Endodermal cell (in vitro differentiated cells): ENCODE measurements at places on chromosomes 2 and 18.

- DNase-seq = no peak
These were observed 192.4 kb upstream of the ERBB4 start for GRCh38 chr2:212730994-212731393.

GRCh38 chr2:189960346-189960745 lies 102.2 kb downstream of the MSTN start:
- DNase-seq = no peak

DNA sequence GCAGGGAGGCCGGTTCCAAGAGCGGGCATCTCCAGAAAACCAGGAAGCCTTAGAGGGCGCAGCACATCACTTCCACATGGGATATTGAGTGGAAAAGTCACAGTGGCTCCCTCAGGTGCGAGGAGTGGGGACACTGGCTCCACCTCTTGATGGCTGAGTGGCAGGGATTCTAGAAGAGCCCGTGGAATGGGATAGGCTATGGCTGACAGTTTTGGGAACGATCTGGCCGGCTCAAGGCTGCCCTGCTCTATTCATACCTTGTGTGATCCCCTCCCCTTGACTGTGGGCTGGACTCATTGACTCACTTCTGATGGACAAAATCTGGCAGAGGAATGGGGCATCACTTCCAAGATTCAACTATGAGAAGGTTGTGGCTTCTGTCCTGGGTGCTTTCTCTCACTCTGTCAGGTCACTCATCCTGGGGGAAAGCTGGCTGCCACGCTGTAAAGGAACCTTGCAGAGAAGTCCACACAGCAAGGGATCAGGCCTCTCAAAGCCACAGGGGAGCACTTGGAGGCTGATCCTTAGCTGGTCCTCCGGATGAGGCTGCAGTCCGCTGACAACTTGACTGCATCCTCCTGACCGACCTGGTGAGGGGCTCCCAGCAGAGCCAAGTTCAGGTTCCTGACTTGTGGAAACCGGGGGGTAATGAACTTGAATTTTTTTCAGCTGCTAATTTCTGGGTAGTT lies 46.7 kb upstream of the HS6ST1 start:
- DNase-seq = peak; percentile 42

GRCh38 chr2:209191139-209191538 lies 232.7 kb upstream of the MAP2 start:
- DNase-seq = no peak

- peak; percentile 73 for DNase-seq
These were observed 49.7 kb downstream of the CYRIA start for GRCh38 chr2:16615687-16616615.

DNA sequence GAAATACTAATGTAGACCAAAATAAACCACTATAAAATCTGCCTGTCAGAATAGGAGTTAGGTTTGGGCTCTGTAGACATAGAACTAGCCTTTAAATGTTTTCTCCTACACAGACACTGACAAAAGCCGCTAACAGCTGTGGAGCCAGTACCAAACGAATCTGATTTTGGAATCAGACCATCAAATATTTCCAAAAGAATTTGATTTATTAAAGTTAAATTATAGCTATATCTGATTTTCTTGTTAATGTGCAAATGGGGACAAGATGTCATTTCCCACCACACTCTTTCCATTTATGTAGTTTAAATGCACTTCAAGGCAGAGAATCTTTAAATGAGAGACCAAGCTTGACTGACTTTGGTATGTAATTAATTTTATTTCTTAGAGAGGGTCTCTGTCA lies 343.4 kb upstream of the FIGN start:
- no peak for DNase-seq

DNA sequence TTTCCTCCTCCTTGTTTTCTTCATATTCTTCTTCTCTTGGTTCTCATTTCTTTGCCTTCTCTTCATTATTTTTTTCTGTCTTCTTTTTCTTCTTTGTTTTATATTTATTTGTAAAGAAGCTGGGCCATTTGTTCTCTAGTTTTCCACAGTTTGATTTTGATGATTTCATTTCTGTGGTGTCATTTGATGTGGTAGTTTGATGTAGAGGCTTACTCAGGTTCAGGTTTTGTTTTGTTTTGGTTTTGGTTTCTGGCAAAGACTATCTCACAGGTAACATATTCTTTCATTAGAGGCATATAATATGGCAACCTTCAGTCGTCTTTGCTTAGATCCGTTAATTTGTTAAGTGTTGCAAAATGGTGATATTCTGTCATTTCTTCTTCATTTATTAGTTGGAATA lies 75.3 kb downstream of the BABAM2 start:
- no peak for DNase-seq

DNA sequence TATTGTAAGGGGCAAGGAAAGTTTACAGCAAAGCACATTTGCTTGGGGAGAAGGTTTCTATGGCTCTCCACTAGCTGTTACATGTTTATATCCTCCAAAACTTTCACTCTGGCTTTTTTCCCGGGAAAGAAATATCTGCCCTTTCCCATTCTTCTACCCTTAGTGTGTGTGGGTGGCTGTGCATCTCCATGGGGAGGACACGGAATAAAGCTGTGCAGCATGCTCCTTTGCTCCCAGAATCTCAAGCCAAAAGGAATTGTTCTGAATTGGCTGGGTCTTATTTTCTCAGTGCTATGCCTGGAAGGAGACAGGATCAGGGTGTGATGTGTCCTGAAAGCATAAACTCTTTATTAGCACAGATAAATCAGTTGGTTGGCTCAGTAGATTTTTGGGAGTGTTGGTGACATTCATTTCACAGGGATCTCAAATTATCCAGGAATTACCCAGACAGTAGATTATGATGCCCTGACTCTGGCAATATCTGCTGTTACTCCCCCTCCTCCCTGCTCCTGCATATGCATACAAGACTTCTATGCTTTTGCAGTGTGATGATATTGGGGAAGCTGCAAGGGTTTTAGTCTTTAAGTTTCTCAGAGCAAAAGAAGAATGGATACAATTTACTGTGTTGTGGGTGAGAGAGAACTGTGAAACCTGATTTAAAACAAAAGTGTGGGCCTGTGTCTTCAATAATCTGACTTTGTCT lies 63.1 kb downstream of the PARD3B start:
- no peak for DNase-seq

DNA sequence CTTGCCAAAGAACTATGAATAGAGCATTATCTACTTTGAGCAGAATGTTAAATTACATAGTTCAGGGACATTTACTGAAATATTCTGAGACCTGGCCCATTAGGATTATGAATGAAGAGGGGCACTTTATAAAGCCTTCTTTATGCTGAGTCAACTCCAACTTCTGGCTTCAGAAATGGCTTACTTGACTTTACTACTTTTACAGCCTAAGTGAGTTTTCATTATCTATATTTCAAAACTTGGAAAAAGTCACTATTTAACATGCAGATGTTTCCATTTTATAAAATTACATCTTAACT lies 37.7 kb downstream of the SESTD1 start:
- no peak for DNase-seq

DNA sequence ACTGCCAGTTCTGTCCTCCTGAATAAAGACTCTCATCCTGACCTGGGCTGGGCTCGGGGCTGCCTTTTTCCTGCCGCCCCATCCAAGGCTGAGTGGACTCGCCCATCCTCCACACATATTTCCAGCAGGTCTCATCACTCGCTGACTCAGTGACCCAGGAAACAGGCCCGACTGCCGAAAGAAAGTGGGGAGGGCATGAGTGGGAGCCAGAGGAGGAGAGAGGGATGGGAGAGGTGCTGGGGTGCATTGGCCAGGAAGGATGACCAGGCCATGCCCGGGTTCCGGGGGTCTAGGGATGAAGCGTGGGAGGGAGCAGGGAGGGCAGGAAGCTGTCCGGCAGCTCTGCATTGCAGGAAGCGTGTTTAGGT lies 66.7 kb downstream of the TWIST2 start:
- DNase-seq = no peak

DNA sequence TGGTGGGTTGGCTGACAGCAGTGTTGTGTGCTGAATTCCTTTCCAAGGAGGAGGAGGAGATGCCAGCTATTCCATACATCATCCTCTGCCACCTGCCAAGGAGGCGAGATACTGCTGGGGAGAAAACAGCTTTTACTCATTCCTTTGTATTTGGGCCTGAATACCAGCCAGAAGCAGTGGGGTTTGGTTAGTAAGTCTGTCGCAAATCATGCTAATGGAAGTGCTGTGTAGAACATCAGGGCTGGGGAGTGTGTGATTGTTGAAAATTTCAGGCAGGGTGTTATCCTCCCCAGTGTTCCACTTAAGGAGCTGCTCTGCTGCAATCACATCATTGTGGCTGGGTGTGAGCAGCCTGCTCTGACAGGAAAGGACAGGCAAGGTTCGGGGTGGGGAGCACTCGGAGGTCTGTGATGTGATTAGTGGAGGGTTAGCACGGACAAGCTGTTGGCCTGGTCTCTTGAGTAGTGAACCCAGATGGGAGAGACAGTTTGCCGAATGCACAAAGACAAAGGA lies 128.2 kb upstream of the DLX2 start:
- DNase-seq = no peak

- no peak for DNase-seq
These were observed 362.5 kb upstream of the ACVR2A start for GRCh38 chr2:147482111-147482895.

GRCh38 chr2:20033322-20033721 lies 18.1 kb downstream of the LAPTM4A start:
- DNase-seq = no peak

DNA sequence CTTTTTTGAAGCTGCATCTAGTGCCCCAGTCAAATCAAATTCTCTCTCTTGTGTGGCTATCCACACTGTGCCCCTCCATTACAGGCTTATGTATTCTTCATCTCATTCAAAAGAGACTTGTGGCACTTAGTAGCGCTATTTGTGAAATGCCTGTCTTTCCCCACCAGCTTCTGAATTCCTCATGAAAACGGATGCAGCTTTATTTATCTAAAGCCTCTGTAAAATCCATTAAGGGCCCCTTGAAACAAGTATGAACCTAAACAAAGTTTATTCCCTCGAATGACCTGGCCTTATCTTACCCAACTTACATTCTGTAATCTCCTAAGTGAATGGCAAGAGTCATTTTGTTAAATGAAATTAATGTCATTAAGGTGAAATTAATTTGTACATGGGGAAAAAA lies 417.4 kb upstream of the PIK3C3 start:
- no peak for DNase-seq

DNA sequence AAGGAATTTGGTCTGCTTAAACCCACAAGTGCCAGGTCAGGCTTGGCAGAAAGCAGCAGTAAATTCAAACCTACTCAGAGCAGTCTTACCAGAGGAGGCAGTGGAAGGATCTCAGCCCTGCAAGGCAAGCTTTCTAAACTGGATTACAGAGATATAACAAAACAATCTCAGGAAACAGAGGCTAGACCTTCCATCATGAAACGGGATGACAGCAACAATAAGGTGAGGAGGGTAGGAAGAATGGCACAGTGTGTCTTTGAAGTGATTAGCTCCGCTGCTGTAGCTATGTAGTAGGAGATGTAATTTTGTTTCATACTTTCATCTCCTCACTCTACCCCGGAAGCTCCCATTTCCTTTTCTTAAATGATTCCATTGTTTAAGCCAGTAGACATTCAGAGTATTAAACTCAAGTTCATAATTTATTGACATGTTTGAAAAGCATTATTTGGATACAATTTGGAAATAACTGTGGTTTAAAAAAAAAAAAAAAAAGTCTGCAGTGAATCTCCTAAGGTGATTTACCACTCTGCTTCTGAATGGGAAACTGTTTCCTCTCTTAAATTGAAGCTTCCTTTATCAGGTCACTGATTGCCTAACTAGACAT lies 29.4 kb upstream of the DYSF start:
- no peak for DNase-seq

DNA sequence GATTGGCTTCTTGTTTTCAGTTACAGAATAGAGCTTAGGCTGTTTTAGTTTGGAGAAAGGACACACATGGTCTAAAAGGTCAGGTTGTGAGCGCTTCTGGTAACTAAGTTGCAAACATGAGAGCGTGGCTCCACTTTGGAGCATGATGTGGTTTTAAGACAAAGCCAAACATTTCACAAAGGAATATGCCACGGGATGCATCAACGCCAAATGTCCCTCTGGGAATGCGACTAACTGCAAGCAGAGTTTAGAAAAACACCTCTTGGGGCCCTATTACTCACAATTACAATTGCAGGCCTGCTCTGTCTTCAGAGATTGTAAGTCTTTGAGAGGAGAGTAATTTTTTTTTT lies 25.4 kb downstream of the MYO7B start:
- DNase-seq = no peak

- no peak for DNase-seq
These were observed 240.0 kb downstream of the WDR7 start for GRCh38 chr18:56891116-56891515.

DNA sequence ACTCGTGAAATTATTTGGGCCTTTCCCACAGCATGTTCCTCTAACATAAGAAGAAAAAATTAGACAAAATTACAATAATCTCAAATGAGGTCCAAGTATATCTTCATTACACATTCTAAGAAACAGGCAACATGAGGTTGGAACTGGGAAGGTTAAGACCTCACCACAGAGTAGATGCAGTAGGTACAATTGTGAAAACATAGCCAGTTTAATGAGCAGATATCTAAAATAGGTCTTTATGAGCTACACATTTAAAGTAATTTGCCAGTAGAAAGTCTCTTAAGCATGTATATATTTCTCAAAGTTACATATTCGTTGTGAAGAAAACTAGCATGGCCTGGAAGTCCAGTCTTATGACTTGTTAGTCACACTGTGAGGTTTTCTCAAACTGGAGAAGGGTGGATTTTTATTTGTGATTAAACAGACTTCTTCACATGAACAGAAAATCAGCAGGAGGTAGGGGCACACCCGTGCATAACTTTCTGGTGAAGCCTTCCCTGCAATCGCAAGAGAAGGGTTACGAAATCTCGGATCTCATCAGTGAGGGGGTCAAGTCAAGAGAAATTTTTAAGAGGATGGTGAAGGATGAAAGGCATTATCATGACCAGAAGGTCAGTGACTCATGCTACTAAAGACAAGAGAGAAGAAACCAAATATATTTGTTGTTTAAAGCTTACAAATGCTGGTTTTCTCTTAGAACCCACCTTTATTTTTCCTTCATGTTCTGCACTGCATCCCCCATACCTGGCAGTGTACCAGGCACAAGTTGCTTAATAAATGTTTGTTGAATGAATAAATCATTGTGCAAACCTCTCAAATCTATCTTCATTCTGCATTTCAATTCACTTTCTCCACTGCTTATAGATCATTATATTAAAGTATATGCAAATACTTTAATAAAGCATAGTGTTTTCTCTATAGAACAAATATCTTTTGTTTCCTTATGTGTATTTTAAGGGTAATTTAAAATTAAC lies 5.1 kb upstream of the RAB27B start:
- DNase-seq = no peak

- no peak for DNase-seq
These were observed 192.0 kb downstream of the MTX2 start for GRCh38 chr2:176461098-176461808.

DNA sequence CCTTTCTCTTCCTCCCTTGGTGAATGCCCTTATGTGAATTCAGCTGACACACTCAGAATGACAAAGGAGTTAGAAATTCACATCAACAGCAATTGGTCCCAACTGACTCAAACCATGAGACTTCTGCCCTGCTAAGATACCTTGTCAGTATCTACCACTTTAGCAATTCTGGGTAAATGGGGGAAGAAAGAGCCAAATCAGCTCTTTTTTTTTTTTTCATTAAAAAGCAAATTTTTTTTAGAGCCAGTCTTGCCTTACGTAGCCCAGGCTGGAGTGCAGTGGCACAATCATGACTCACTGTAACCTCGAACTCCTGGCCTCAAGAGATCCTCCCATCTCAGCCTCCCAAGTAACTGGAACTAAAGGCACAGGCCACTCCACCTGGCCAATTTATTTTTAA lies 1.7 kb upstream of the PPP4R1 start:
- no peak for DNase-seq

GRCh38 chr2:168793596-168793995 lies 8.8 kb upstream of the NOSTRIN start:
- DNase-seq = no peak

- no peak for DNase-seq
These were observed 64.7 kb downstream of the KCTD1 start for GRCh38 chr18:26483633-26484032.

GRCh38 chr2:162477011-162477410 lies 133.1 kb downstream of the GCA start:
- DNase-seq = no peak
